NCI-H1105 (cell line): ENCODE measurements at places on chromosomes 1 and 21.

DNA sequence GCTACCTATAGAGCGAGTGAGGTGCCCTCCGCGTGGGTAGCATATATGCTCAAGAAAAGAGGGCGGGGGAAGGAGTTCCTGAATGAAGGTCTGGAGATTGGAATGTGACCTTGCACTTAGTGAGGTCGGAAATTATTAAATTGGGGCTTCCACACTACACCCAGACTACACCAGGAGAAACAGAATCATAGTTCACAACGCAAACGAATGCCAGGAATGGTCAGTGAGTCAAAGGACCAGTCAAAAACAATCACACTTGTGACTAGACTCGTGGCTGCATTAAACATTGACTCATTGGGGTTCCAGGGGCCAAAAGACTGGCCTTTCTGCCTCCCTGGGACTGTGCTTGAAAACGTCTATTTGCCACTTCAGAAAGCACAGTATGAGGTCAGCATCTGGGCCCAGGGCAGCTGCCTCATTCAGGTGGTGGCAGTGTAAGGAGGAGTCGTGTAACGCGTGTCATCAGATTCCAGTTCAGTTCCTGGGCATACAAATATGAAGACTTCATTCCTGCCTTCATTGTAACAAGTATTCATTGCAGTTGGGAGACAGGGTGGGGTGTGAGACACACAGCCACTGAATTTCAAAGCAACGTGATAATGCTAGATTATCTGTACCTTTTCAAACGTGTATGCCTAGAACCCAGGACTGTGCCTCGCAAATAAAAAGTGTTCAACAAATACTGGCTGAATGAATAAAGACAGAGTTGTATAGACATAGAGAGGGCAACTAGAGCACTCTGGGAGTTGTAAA, at the start of gene YOD1:
Gene YOD1, minus strand, starts transcription at position 18 of the 753 bp plus-strand sequence. CDS start 178 bp downstream, outside the sequence.
- DNase-seq = no peak

DNA sequence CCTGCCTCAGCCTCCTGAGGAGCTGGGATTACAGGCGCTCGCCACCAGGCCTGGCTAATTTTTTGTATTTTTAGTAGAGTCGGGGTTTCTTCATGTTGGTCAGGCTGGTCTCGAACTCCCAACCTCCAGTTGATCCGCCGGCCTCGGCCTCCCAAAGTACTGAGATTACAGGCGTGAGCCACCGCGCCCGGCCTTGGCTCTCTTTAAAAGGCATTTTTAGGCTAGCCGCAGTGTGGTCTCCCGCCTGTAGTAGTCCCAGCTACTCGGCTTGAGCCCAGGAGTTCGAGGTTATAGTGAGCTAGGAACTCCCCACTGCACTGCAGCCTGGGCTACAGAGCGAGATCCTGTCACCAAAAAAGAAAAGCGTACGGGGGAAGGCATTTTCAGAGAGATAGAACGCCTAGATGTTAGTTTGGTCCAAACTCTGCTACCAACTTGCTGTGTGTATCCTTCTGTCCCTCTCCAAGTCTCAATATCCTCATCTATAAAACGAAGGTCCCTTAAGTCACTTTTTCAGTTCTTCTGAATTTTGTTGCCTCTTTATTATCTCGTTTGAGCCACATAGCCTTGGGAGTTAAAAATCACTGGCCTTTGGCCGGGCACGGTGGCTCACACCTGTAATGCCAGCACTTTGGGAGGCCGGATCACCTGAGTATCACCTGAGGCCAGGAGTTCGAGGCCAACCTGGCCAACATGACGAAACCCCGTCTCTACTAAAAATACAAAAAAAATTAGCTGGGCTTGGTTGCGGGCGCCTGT, 734 bp downstream of the MED18 start:
- DNase-seq = no peak

GRCh38 chr1:12627296-12627695, 9.3 kb upstream of the DHRS3 start:
- no peak for DNase-seq

DNA sequence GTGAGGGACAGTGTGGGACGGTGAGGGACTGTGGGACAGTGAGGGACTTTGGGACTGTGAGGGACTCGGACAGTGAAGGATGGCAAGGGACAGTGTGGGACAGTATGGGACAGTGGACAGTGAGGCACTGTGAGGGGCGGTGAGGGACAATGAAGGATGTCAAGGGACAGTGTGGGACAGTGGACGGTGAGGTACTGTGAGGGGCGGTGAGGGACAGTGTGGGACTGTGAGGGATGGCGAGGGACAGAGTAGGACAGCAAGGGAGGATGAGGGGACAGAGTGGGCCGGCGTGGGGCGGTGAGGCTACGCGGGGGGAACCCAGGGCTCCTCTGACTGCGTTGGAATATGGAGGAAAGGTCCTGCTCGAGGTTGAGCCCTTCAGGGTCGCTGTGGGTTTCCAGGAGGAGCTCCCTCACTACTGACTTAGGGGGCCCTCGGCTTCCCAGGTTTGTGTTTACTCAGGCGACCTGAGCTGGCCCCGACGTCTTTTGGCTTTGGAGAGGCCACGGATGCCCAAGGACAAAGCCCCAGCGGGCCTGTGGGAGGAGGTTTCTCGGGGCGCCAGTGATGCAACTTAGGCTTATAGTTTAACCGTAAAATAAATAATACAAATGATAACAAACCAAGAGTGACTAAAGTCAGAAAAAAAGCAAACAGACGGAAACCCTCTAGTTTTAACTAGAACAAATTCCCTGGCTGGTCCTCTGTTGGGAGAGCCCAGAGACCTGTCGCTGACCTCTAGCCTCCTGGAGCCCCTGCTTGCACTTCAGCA, 1.1 kb upstream of the ERRFI1 start:
- no peak for DNase-seq

DNA sequence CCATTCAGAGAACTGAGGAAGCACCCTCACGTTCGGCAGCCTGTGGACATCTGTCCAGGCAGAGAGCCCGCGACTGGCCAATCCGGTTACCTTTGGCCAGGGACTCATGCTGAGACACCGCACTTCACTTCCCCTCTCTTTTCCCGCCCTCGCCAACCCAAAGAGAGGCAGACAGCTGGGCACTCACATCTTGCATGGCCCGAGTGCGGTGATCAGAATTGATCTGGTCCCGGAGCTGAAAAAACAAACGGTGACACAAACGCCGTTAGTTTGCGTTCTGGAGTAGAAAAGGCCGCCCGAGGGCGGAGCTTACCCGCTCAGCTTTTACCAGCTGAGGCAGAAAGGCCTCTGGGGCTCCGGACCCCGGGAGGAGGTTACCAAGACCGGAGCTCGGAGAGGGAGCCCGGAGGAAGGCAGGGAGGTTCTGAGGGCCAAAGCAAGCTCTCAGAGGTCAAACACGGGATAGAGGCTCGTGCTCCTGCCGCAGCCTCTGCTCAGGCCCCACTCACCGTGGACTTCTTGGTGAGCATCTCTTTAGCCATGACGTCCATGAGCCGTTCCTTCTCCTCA, 376 bp downstream of the SF3A3 start:
- DNase-seq = no peak

GRCh38 chr1:54084794-54085193, 31.4 kb downstream of the TCEANC2 start:
- no peak for DNase-seq

- no peak for DNase-seq
These were observed 11.4 kb upstream of the CCN1 start for GRCh38 chr1:85569122-85569521.

GRCh38 chr1:227892489-227893299, 55.0 kb downstream of the WNT9A start:
- no peak for DNase-seq

DNA sequence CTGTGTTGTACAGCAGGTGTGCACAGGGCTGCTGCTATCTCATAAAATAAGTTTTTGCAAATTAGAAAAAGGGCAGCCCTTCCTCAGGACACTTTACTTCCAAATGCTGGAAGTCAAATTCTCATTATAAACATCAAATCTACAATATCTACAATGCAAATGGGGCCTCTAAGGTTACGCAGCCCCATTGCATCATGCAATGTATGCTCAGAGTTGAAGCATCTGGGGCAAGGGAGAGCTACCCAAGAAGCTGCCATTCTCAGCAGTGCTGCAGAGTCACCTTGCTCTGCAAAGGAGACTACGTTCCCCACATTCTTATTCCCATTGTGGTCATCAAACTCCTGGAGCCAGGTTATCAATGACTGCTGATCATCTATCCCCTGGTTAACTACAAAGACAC, 208.9 kb upstream of the POGK start:
- no peak for DNase-seq

- no peak for DNase-seq
These were observed 54.8 kb downstream of the TBX19 start for GRCh38 chr1:168335500-168335899.

DNA sequence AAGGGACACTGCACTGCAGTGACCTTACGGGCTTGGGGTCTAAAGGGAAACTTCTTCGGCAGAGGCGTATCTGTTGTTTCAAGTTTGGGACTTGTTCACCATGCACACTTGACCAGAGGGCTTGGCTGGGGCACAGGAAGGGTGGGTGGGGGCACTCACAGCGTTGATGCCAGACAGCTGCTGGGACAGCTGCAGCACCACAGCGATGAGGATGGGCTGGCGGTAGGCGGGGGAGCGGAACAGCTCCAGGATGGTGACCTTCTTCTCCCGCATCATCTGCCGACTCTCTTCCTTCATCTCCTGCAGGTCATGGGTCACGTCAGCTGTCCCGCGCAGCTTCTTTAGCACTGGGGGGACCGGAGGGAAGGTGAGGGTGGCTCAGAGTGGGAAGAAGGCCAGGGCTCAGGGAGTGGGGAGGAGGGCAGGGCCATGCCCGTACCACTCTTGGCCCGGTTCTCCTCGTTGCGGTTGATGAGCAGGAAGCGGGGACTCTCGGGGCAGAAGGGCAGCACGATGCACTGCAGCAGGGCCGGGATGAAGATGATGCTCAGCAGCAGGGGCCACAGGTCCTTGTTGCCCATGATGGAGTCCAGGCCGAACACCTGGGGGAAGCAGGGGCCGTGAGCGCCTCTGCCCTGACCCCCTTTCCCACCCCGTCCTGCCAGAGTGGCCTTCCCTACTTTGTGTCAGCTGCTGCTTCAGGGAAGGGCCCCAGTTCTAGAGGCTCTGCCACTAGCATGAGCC, 29.1 kb downstream of the SLC2A1 start:
- no peak for DNase-seq

- no peak for DNase-seq
These were observed 301.0 kb downstream of the RWDD3 start for GRCh38 chr1:95534985-95535384.

- peak; percentile 37 for DNase-seq
These were observed 328.4 kb downstream of the ZP4 start for GRCh38 chr1:237562242-237562823.

DNA sequence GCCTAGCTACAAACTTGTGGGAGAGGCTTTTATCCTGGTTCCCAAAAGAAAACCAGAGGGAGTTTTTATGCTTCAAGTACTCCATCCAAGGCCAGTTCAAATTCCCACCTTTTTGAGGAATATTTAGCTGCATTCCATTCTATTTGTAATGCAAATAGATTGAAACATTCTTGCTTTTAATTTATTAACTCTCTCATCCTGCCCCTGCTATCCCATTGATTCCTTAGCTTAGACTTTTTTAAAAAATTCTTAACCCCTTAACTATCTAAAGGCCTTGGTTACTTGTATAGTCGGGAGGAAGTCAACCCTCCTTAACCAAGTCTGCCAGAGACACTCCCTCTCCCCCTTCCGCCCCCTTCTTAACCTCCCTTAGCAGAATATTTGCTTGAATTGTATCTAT, 2.5 kb upstream of the MOV10 start:
- no peak for DNase-seq

- DNase-seq = no peak
These were observed 433.4 kb upstream of the CAMK1G start for GRCh38 chr1:209150114-209150513.

DNA sequence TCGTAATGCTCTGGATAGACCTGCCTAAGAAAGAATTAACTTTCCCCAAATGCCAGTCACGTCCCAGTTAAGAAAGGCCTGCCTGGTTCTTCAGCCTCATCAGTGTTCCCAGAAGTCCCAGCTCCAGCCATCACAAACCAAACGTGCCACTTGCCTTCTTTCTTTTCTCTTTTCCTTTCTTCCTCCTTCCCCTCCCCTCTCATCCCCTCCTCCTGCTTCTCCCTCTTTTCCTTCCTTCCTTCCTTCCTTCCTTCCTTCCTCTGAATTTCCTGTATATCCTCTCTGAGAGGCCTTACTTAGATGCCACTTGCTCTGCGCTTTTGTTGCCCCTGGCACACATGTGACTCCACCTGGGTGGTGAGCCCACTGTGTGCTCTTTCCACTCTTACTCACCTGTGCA, 228.2 kb downstream of the NFIA start:
- DNase-seq = no peak

DNA sequence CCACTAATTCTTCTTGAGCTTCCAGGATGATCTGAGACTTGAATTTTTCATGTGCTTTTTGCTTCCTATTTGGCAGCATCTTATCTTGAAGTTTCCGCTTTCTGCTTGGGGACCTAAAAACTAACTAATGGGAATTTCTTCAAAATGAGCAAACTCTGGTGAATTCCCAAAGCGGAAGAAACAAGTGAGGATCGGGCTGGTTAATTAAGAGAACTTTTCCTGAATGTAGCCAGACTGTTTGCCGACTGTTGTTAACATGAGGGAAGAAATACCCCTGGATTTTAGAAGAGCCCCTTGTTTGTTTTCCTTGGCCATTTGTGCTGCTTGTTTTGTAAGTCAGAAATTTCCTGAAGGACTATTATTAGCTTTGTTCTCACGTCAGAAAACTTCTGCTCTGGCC, 6.1 kb upstream of the SELE start:
- DNase-seq = no peak

DNA sequence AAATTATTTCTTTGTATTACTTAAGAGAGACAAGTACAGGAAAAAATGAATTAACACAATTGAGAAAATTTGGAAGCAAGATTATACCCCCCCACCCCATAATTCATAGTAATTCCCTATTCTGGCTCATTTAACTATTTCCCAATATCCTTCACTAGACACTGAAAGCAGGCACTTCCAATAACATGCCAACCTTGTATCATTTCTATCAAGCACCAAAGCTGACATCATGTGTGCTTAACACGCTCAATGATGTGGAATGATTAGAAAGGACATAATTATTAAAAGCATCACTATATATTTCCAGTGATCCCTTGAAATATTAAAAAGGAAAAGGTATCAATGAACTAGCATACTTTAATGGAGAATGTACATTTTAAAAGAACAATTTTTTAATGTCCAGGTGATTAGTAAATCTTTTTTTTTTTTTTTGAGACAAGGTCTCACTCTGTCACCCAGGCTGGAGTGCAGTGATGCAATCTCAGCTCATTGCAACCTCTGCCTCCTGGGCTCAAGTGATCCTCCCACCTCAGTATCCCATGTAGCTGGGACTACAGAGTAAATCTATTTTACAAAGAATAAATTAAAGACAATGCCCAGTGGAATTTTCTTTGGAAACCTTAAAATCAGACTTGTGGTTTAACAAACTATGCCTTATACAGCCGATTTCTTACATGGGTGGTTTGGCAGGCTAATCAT, 443.9 kb downstream of the DSCAM start:
- DNase-seq = no peak
